Activated CD8-positive, alpha-beta memory T cell treated with anti-CD3 and anti-CD28 coated beads for 4 hours (primary cell): ENCODE measurements at places on chromosomes 16 and 17.

GRCh38 chr16:26554030-26554429 is 512.7 kb upstream of the C16orf82 start:
- DNase-seq: no peak

DNA sequence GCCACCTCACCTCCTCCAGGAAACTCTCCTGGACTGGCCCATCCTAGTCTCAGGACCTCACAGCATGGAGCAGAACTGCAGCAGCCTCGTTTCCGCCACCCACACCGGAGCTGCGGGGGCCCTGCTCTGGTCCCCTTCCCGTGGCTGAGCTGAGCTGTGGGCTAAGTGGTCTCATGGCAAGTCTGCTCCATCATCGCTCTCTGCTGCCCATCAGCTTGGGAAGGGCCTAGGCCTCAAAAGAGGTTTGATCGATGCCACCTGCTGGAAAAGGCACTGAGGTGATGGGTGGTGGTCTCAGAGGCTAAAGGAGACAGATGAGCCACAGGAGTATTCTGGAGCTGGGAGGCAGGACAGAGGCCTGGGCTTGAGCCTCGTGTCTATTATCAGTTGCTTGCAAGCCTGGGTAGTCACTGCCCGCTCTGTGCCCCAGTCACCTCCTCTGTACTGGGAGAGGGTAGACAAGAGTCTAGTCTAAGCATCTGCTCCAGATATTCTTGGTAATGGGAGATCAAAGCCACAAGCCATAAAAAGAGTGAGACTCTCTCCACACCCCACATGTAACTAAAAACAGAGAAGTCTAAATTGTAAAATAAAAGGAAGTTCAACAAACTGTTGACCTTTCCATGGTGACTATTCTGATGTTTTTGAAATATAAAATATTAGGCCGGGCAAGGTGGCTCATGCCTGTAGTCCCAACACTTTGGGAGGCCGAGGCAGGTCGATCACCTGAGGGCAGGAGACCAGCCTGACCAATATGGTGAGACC is 1.6 kb downstream of the ITGAE start:
- no peak for DNase-seq

DNA sequence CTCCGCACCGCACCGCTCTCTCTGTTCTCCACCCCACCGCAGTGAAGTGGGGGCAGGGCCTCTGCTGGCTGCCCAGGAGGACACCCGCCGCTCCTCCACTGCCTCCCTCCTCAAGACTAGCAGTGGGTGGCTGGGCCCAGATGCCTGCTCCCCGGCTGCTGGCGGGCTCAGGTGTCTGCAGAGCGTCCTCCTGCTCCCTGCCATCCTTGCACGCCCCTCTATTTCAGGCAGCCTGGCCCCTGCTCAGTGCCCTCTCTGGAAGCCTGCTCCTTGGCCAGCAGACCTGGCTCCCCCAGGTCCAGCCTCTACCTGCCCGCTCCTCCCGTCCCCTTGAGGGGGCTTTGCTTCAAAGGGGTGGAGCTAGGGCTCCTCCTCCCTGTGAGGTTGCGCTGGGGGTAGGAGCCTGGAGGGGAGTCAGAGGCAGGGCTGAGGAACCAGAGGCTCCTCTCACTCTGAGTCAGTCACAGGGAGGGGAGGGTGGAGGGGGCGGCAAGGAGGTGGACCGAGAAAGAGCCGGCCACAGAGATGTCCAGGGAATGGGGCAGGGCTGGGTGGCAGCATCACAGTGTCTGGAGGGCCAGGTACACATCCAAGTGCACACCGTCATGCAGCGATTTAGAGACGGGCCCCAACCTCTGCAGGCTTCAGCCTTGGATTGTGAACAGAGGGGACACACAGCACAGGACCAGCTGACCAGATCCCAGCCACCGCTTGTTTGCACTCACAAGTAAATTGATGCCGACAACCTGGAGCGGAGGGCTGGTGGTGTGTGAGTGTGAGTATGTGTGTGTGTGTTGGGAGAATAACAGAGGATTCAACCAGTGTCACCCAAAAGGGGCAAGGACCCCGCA is 9.8 kb upstream of the TMEM92 start:
- DNase-seq: no peak

GRCh38 chr16:77905374-77905920 is 116.9 kb upstream of the CLEC3A start:
- DNase-seq: no peak

- DNase-seq: no peak
Measured at GRCh38 chr17:64001091-64001579, 3.0 kb downstream of the PRR29 start.

DNA sequence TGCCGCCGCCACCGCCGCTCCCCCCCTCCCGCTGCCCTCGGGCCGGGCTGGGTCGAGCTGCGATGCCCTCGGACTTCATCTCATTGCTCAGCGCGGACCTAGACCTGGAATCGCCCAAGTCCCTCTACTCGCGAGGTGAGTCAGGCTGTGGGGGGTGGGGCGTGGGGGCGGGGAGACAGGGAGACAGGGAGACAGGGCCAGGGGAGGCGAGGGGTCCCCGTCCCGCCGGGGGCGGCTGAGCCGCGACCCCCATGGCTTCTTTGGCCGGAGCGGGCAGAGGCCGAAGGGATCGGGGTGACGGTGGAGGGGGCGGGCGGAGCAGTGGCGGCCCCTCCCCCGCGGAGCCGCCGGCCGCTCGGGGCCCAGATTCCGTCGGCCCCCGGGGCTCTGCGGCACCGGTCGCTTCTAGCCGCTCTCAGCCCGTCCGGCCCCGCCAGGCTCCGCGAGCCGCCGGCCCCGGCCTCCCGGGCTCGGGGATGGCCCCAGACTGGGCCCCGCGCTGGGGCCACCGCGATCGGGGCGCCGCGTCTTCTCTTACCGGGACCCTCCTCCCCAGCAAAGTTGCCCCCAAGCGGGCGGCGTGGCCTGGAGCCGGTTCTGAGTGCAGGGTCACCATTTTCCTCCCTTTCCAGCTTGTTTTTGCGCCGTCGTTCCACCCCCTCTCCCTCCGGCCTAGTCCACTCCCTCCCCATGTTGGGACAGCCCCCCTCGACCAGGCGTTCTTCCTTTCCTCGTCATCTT is 644 bp downstream of the NFAT5 start:
- DNase-seq: no peak
